Activated naive CD4-positive, alpha-beta T cell (primary cell): ENCODE measurements at places on chromosomes 3 and 15.
A peak's percentile ranks its signal among the peaks of the same experiment; 100 is the strongest.

DNA sequence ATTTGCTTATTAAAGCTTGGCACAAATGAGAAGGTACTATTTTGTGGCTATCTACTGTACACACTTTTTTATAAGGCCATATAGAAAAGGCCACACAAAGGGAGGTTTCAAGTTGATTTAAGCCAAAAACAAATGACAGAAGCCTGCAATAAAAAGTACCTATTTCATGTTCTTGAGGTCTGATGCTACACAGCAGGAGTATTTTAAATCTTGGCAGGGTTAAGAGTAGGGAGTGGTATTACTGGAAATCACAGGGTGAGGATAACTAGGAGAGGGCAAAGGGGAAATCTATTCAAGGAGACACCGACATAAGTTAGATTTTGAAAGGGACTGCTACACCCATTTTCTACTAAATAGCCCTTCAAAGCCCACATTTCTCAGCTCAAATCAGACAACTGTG lies 146.2 kb downstream of the GREM1 start:
- DNase-seq: no peak

GRCh38 chr3:130835483-130835882 lies 58.4 kb upstream of the ATP2C1 start:
- no peak for DNase-seq

DNA sequence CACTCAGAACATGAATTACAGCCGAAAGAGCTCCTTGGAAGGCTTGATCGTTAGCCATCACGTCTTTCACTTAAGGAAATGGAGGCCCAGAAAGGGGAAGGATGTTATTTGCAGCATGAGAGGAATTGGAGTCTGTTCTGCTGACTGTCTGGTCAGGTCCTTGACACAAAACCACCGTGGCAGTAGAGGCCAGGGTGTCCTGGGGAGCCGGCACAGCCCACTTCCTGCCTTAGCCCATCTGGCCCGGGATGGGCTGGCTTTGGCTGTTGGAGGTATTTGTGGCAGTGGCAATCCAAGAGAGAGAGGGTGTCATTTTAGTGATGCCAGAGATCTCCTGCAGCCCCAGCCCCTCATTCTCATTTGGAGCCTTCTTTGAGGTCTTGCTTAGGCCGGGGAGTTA lies 37.4 kb downstream of the ST6GAL1 start:
- no peak for DNase-seq

DNA sequence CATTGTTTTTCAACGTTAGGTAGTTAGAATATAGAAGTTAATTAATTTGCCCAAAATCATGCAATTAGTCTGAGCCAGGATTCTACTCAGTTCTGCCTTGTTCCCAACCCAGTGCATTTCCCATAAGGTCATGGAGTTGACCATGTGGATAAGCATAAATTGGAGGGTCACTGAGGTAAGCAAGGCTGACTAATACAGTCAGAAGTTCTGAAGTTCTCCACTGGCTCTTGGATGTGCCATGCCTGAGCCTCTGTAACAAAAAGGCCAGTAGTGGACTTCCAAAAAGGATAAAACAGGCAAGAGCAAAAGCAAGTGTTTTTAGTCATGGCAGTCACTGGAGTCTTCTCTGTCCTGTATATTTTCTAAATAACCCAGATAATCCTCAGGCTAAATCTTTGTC lies 124.4 kb upstream of the PHLDB2 start:
- no peak for DNase-seq

DNA sequence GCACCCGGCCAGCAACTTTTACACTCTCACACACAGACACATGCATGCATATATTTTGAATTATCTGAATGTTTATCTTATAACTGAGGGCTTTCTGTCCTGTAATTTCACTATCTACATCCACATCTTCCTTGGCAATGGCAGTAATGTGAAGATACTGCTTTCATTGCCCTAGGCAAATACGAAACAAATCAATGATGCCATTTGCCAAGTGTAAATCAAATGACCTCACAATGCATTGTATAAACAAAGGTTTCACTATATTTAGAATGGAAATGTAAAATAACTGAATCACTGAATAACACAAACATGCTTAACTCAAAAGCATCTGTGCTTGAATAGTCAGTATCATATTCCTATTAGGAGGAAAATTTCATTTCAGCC lies 455.6 kb downstream of the TBL1XR1 start:
- DNase-seq: no peak

GRCh38 chr3:49053543-49053942 lies 24.3 kb upstream of the IMPDH2 start:
- DNase-seq: no peak

DNA sequence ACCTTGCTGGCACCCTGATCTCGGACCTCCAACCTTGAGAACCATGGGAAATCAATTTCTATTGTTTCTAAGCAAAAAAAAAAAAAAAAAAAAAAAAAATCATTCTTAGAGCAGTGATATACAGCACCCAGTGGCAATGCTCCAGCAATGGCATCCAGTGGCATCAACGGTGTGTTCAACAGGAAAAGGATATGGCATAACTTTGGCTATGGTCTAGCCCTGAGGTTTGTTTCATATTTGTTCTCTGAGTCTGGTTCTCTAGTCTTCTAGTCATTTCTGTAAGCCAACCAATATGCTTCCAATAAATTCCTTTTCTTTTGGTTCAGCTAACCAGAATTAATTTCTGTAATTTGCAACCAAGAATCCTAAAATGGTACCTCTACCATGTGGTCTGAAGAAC lies 19.2 kb downstream of the DENND4A start:
- DNase-seq: no peak

DNA sequence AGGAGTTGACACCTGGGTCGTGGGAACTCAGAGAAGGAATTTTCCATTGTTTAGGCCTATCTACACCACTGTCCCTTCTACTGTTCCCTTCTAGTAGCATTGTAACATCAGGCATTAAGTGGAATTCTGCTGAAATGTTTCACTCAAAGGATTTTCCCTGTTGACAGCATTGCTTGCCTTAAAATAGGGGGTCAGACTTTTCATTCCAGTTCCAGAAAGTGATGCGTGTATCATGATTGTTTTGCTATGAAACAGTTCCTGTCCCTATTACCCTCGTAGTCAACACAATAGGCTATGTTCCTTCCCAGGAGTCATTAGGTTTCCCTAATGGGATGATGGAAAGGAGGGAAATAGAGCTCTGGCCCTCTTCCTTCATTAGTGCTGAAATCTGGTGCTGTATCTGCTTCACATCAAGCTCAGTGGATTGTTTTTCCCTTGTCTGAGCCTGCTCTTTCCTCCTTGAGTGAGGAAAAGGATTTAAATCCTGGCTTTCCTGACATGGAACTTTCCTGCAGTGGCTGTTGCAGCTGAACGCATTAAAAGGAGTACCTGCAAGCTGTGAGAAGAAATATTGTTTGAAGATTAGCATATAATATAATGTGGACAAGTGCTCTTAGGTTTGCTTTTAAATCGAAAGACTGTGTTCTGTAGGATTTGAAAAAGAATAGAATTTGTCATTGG lies 195.9 kb downstream of the KLHL25 start:
- no peak for DNase-seq

- DNase-seq: no peak
Measured at GRCh38 chr3:12938258-12938711, 96.9 kb upstream of the RPL32 start.

- no peak for DNase-seq
Measured at GRCh38 chr15:63067306-63067705, 24.8 kb downstream of the TPM1 start.

DNA sequence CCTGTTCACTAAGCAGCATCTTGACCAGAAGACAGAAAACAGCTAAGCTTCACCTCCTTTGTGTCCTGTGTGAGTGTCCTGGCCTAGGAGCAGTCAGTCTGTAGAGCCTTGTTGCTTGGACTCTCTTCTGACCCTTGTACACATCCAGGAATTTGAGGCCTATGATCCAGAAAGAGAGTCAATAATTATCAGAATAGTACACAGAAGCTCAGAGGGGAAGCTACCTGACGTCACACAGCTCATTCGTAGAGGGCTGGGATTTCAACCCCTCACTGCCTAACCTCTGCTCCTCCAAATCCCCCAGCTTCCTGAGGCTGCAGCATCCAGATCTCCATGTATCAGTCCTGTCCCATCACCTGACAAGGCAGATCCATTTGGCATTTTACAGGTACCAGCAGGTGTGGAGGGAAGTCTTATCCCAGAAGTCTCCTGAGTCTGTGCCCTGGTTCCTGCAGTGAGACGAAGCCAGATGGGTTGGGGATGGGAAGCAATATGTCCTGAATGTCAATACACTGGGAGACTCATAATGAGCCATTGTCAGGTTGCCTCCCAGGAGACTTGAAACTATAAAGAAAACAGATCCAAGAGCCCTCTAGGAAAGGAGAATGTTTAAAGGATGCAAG lies 203.1 kb downstream of the MINAR1 start:
- DNase-seq: no peak

DNA sequence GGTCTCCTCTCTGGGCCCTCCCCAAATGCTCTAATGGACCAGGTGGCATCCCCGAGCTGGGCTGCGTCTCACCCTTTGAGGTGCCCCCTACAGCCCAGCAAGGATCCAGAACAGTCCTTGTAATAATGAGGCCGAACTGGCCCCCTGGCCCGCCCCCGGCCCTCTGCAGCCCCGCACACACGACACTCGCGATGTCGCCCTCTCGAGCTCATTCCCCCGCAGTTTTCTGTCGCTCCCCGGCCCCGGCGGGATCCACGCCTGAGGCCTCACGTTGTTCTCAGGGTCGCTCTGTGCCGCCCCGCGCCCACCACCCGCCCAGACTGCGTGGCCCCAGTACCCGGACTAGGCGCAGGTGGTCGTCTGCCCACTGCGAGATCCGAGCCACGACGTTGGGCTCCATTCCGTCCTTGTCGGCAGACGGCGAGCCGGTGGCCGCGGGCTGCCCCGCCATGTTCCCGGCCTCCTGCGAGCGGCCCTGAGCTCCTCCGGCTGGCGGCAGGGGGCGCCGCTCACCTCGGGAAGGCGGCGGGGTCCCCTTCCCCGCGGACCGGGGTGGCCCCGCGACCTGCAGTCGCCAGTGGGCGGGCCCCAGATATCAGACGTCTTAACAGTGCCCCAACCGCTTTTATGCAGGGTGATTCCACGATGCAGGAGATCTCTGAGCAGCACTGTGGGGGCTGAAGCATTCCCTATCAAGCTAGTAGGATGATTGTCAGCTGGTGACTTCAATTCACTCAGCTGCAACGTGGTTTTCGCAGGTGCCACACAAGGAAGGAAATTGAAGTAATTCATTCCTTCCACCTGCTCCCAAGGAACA lies at the start of gene C3orf33:
TSS of gene C3orf33 (minus strand) at position 477 of the 817 bp plus-strand sequence. CDS start at position 451, 26 bp downstream.
- DNase-seq: peak; percentile 47

DNA sequence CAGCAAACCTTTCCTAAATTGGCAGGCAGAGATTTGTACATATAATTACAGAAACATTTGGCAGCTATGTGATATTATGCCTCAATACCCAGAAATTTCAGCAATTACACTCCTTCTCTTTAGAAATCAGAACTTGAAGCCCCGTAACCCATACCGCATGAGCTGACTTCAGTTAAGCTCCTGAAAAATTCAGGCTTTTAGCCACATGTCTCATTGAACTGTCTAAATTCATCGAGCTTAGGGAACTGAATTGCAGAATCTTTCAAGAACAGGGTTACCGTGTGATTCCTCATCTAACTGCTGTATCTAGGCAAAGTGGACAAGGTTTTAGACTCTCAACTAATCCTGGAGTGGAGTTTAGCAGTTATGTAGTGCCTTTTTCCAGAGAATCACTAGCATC lies 333.0 kb downstream of the EPHA3 start:
- no peak for DNase-seq

GRCh38 chr3:182490596-182491491 lies 302.5 kb upstream of the ATP11B start:
- no peak for DNase-seq

- no peak for DNase-seq
Measured at GRCh38 chr3:171835116-171835515, 8.0 kb upstream of the TMEM212 start.

GRCh38 chr15:70561885-70562284 lies 201.5 kb downstream of the UACA start:
- no peak for DNase-seq

GRCh38 chr3:31532587-31533168 lies at the start of gene STT3B:
Gene STT3B (plus strand): TSS chr3:31532925. CDS start chr3:31532999, 74 bp downstream.
- peak; percentile 78 for DNase-seq

- DNase-seq: no peak
Measured at GRCh38 chr15:74245342-74245931, 9.3 kb downstream of the CCDC33 start.

- no peak for DNase-seq
Measured at GRCh38 chr3:175861916-175862315, 1002.8 kb downstream of the NAALADL2 start.

GRCh38 chr15:42775416-42775815 lies 38.5 kb upstream of the CDAN1 start:
- DNase-seq: no peak

DNA sequence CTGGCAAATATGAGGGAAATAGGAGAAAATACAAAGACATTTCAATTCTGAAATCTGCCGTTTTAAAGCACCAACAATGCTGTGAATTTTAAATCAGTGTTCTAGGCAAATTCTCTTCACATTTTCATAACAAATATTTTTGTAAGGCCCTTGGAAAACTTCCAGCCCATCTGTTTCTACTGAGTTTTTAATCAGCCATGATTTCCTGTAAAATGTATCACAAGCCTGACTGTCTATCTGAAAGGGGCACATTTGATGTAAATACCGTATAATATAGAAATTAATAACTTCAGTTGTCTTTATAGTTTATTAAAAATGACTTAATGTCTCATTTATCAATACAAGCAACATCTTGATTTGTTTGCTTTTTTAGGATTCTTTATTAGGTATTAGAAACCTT lies 454.7 kb downstream of the PYDC2 start:
- DNase-seq: no peak

- no peak for DNase-seq
Measured at GRCh38 chr3:39473452-39474125, 6.1 kb downstream of the MOBP start.

GRCh38 chr3:129688271-129688895 lies 81.9 kb upstream of the PLXND1 start:
- no peak for DNase-seq

DNA sequence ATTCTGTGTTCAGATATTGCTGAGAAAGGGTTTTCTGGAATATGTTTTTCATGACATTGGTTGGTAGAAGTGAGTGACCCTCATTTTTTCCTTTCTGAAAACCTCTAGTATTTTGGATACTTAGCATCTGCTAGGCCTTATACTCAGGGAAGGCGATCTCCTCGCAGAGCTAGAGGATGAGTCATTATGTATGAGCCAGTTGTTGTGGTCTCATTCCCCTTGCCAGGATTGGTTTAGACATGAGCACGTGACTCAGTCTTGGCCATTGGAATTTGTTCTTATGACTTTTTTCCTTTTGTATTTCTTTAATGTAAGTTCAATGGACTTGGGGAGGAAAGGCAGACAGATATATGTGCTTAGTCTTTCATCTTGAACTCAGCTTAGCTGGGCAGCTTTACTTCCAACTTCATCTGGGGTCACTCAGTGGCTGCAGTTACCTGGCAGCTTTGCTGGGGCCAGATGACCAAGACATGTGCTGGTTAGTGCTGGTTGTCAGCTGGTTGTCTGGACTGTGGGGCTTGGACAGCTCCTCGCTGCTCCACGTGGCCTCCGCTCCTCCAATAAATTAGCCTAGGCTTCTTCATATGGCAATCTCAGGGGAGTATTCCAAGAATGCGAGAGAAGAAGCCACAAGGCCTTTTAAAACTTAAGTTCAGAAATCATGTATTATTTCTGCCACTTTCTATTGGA lies 207.5 kb downstream of the IL20RB start:
- no peak for DNase-seq

GRCh38 chr15:67556976-67557570 lies 14.6 kb downstream of the MAP2K5 start:
- DNase-seq: no peak
